ENCODE measurements at places on chromosomes 11 and 22.

DNA sequence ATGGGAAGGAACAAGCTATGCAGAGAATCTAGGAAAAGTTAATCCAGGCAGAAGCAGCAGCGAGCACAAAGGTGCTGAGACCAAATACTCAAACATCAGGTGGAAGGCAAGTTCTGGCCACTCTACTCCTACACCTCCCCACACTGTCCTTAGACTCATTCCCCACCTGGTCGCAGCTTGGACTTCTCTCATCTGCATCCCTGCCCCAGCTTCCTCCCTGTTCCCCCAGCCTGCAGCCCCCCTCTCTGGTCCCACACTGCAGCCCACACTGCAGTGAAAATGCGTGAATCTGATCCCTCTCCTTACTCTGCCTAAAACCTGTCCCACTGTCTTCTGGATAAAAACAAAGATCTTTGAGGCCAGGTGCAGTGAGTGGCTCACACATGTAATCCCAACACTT is 9.1 kb downstream of the TPBGL start:
- no peak for DNase-seq

DNA sequence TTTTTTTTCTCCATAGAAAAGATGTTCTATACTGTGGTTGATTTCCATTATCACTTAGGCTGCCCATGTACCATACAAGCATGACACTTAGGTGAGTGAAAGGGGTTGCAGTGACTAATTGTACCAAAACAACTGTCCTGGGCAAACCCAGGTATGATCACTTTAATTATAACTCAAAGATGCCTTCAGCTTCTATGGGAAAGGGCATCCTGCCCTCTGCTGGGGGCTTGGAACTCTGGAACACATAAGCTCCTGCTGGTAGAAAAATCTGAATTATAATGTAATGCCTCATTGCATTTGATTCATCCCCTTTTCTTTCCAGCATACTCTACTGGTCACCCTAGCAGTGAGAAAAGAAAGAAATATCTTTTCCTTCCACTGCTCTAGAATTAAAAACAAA is 206.3 kb downstream of the DDX10 start:
- no peak for DNase-seq

DNA sequence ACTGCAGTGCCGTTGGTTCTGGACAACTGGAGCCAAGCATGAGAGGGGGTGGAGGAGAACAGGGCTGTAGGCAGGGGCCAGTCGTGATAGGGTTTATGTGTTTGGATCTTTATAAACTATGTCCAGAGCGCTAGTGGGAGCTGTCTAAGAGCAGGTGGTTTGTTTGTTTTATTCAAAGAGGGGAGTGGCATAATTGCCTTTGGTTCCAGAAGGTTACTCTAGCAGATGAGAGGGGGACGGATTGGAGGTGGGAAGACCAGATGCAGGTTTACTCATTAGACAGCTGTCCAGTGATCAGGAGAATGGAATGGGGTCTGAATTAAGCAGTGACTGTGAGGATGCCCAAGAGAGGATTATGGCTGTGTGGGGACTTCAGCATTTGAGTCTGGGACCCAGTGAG is 109.3 kb upstream of the TBCEL start:
- DNase-seq, result no peak

DNA sequence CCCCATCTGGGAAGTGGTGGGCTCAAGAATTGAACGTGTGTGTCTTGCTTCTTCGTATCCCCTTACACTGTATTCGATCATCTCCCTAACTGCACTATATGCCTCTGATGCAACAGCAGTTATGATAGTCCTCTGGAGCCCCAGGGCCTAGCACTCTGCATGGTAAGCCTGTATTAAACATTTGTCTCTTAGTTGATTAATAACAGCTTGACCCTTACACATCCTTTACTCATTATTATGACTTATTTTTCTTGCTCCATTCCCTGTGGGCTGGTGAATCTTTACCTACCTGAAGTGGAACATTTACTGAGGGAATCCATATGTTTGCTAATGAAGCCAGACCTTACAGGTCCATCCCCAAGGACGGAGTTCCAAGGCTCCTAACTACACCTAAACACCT is 5.6 kb downstream of the STX3 start:
- DNase-seq, result no peak
